RWPE1 (cell line): ENCODE measurements at places on chromosomes 4 and X.

- no peak for DNase-seq
Measured at GRCh38 chr4:146477054-146477453, 44.7 kb downstream of the SLC10A7 start.

DNA sequence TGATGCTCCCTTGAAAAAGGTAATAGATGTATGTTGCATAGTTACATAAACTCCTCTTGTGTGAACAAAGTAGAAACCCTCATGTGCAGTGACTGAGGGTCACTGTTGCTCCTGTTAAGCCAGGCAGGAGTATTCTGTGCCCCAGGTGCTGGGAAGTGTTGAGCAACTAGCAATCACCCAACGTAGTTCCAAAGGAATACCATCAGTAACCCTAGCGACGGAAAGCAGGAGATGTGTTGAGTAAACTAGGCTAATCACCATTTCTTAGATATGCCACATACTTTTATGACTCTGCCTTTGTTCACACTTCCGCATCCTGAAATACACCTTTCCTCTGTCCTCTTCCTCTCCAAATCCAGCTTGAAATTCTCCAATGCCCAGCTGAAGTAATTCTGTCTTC lies 50.9 kb upstream of the TAB3 start:
- DNase-seq = no peak

GRCh38 chr4:166662266-166662843 lies 571.9 kb downstream of the SPOCK3 start:
- DNase-seq = no peak

GRCh38 chrX:140949233-140949632 lies 53.2 kb upstream of the SPANXB1 start:
- peak; percentile 1 for DNase-seq

- DNase-seq = no peak
Measured at GRCh38 chrX:136580316-136580715, 48.3 kb downstream of the VGLL1 start.

DNA sequence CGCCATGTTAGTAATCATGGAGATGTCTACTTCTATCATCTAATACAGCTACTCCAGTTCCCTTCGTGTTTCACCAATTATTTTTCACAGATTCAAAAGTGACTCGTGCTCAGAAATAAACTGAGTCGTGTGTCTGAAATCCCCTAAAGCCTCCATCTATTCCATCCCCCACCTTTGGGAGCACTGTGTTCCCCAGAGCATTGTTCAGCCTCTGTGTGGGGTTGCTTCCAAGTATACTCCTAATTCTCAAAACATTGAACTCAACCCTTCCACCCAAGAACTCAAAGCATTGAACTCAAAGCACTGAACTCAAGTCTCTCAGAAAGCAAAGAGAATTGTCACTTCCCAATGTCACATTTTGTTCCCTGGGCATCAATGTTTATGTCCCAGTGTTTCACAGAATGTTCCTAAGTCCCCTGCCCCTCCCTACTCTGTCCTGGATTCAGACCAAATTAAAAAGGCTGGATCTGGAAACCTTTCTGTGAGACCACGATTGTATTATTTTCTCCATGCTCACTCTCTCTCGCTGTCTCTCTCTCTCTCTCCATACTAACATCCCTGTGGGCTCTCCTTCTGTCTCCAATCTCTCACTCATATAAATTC lies 138.5 kb upstream of the QRFPR start:
- no peak for DNase-seq

DNA sequence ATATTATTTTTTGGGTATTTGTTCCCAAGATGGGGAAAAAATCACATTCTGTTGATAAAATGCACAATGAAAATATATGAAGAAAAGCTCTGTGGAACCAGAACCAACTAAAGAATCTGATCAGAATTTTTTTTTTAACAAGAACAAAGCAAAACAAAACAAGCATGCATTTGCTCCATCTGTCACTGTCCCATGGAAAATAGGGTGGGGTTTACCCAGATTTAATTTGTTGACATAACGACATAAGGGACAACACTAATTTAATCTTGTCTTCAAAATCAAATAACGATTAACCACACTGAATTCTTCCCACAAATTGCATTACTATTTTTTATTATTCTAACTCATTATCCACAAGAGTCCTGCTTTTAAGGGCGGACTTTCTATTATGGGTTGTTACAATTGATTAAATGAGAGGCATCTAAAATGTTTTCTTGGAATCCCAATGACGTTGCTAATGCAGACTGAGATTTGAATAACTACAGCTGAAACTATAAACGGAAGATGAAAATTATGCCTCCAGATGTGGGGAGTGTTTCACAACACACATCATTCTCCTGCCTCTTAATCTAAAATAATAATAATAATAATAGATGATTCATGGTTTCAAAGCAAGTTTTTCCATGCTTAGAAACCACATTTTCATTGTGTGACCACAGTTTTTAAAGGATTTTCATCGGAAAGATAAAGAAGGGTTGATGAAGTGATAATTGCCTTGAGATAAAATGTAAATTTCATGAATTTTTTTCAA lies 307.0 kb upstream of the CPEB2 start:
- no peak for DNase-seq

DNA sequence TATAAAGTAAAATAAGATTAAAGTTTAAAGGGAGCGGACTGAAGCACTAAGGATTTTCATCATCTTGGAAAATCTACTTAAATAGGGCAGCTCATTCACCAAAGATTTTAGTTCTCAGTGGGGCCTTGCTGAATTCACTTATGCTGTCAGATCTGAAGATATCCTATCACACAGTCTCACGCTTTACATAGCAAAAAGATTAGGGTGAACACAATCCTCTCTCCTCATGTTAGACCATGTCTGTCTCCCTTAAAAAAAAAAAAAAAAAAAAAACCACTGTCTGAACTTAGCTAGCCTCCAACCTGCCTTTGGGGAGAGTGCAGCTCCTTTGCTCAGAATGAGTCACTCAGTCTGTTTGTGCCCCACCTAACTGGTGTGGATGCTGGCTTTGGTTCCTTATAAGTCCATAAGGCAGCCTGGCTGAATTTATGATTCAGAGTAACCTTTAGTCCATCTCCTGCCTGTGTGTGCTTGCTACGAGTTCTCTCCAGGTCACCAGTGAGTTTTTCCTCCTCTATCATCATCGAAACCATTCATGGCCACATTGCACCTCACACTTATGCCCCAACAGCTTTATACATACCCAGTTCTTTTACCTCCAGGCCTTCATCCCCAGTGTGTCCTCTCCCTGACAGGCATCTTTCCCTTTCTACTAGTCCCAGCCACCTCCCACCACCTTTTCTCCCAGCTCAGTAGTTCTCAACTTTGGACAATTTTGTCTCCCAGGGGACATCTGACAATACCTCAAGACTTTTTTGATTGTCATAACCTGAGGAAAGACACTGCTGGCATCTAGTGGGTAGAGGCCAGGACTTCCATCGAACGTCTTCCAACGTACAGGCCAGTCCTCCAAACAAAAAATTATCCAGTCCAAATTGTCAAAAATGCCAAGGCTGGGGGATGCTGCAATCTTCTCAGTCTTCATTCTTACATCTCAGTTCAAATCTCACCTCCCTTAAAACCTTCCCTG lies 220.7 kb upstream of the EMCN start:
- peak; percentile 86 for DNase-seq

- DNase-seq = no peak
Measured at GRCh38 chrX:115408771-115409400, 119.4 kb downstream of the LUZP4 start.

DNA sequence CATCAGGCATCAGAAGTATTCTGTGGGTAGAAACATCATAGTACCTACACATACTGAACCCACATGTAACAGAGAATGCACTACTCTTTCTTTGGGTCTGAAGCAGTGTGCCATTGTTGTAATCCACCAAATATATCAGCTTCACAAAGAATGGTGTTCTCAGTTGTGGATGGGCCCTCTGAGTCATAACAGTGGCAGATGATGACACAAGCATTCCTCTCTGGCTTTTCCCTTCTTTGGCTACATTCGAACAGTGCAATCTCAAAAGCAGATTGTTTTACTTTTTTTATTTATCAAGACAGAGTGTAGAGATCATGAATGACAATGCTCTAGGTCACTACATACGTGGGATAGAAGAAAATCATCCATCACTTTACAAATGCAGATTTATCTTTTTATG lies 247.2 kb upstream of the EPHA5 start:
- no peak for DNase-seq

DNA sequence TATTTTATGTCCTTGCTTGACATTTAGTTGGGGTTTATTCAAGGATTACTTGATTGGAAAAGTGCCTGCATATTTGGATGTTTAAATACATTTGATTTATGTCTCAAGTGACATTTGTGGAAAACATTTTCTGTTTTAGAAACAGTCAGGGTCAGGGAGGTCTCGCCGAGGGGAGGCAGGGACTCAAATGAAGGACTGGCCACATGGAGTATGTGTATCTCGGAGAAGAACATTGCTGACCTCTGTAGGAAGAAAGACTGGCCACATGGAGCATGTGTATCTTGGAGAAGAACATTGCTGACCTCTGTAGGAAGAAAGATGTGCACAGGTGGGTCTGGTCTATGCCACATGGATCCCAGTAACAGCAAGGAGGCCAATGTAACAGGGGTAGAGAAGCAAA lies 233.6 kb downstream of the TRIML1 start:
- DNase-seq = no peak

DNA sequence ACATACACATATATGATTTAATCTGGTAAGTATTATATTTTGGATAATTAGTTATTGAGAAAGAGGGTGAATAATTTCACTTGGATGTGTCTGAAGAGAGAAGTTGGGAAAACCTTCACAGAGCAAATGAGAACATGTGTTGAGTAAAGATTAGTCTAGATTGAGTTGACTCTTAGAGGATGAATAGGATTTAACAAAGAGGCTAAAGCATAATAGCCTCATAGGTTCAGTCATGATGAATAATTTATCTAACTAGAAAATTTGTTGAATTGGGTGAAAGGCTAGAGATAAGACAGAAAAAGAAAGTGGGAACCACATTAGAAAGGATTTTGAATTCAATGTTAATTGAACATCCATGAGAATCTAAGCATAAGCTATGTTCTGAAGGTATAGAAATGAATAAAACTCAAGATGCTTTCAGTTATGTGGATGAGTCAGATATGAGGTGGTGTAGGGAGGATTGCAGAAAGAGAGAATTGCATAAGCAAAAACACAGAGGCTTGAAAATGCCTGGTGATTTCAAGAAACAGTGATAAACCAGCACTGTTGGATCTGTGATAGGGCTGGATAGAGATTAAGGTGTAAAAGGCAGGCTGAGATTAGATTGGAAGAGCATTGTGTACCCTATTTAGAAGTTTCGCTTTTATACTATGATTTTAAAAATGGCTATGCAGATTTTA lies 207.6 kb upstream of the NR3C2 start:
- DNase-seq = peak; percentile 4

DNA sequence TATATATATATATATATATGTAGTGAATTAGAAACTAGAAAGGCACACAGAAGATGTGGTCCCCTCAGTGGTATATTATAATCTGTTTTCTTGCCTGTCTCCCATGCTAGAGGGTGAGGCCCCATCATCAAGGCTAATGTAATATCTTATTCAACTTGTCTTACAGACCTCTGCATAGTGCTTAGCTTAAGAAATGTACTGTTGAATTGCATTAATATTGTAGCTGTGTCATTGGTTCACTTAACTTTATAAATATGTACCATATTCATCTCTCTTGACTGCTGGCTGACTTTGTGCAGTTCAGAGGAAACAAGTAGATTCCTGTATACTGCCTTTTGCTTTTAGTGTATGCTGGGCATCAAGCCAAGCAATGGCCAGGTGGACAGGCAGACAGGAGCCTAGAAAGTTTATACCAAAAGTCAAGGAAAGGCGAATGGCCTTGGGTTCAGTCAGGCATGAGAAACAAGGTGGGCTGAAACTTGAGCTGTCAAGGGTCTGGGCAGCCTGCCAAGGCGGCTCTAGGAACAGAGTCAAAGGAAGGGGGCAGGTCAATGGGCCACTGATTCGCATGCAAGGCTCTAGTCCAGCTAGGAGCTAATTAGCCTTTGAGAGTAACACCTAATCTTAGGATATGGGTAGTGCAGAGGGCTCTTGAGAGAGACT lies 78.8 kb upstream of the LEF1 start:
- no peak for DNase-seq

GRCh38 chrX:13518126-13518525 lies 51.3 kb upstream of the EGFL6 start:
- DNase-seq = no peak

GRCh38 chr4:74287791-74288190 lies 20.5 kb upstream of the EPGN start:
- DNase-seq = no peak

- DNase-seq = no peak
Measured at GRCh38 chr4:175369087-175369486, 443.0 kb downstream of the GPM6A start.

DNA sequence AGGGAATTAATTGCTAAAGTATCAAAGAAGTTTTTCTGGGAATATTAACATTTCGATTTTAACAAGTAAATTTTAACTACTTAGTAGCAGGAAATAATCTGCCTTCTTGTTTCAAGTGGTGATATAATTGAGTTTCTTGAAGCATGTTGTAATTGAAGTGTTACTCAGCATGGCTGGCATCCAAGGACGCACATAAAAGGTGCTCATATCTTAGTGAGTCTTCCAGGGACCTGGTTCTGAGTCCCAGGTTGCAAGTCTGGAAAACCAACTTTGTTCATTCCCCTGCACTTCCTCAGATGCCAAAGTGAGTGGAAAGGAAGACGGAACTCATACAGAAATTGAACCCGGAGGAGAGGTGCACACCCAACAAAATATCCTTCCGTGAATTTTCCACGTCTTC lies 399.6 kb downstream of the NLGN4X start:
- no peak for DNase-seq

DNA sequence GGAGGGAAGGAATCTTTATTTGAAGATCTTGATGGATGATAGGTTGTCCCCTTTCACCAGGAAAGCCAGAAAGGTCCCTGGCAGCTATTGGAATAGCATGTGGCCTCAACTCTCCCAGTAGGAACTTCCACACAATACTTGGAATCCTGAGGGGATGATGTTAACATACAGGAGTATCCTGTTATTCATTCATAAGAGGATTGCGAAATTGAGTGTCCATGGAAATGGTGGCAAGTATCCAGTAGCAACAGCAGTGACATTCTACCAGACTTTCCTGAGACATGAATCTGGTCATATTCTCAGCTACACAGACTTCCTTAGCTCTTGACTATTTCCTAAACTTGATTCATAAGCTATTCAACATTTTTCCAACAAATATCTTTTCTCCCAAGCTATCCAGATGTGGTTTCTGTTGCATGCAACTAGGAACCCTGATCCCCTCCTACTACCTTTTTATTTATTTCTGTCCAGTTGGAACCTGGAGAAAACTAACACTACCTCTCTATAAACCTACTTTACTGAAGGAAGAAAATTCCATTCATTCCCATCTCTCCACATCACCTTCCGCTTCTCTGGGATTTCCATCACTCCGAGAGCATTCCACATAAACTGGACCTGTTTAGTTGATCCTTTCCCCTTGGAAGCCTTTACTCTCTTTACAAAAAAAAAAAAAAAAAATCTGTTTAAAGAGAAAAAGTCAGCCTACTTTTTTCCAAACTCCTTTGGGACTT lies 101.8 kb downstream of the ANXA5 start:
- no peak for DNase-seq

DNA sequence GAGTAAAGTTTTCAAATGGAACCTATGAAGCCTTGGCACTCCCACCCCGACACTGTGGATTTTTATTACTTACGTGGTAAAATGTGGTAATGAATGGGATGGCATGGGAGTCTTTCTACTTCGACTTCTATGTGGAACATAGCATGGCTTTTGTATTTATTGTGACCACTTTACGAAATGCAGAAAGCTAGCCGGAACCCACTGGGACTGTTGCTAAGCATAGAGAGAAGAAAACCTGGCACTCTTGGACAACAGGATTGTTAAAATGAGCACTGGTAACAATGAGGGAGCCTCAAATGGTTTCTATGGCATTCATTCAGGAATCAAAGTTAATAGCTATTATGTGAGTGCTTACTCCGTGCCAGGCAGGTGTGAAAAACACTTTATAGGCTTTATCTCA lies 113.3 kb downstream of the PDS5A start:
- no peak for DNase-seq
